Eye (tissue), 1 donor: ENCODE measurements at places on chromosomes 5 and 9.

GRCh38 chr9:86099701-86100364 lies 475 bp upstream of the GOLM1 start:
- DNase-seq = peak; percentile 86

DNA sequence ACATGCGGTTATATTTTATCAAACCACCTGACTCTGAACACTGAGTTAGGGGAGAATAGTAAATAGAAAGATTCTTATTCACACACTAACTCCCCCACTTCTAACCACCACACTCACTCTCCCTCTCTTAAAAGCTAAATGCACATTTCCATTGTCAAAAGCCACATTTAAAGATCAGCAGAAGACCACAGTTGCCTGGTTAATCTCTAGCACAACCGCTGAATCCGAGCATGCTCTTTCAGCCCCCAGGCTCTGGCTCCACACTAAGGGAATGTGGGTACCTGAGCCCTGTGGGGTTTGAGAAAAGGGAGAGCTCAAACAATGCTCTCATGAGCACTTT lies 35.7 kb downstream of the PFDN1 start:
- no peak for DNase-seq

DNA sequence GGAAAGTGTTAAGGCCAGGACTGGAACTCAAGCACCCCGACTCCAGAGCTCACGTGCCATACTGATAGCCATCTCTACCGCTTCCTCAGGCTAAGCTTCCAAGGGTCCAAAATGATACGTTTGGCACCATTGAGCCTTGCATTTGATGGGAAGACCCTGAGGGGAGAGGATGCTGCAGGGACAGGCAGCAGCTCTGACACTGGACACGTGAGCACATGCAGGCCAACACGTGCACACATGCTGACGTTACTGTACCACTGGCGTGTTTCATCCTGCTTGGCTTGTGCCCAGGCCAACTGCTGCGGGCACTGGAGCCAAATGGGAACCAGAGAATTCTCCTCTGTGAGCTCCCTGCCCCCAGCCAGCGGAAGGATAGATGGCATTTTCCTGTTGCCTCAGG lies 5.2 kb downstream of the FAT2 start:
- peak; percentile 17 for DNase-seq

- DNase-seq = peak; percentile 90
Measured at GRCh38 chr5:88555674-88556073, 287.0 kb upstream of the TMEM161B start.

- no peak for DNase-seq
Measured at GRCh38 chr5:132686193-132686592, 12.4 kb downstream of the IL4 start.

- DNase-seq = no peak
Measured at GRCh38 chr5:137521246-137521645, 22.1 kb upstream of the SPOCK1 start.

GRCh38 chr5:157571357-157571827 lies 4.2 kb downstream of the ADAM19 start:
- DNase-seq = no peak

DNA sequence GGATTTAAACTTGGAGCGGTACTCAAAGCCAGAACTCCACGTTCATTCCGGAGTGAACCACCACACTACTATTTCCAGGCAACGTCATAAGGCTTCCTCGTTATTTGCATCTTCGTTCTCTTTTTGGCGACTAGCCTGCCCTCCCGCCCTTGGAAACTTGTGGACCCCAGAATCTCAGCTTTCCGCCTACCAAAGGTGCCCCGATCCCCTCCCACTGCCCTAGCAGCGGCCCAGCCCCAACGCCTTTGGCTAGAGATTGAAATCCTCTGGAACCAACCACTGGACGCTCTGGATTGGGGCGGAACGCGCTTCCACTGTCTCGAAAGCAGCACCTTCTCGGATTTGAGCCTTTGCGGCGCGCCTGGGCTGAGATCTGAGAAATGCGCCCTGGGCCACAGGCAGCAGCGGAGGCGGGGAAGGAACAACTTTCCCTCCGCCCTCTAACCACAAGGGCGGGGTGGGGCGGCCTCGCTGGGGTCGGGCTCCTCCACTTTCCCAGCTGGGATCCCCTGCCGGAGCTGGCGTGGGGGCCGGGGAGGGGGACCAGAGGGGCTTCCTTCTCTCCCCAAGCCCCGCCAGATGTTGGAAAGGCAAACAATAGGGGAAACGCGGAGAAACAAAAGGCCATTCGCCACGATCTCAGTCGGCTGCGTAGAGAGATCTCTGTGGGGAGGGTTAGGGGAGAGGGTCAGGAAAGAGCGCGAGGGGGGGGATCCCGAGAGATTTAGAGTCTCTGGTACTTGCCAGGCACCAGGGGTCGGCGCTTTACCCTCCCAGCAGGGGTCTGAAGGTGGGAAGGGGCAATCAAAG lies 1.3 kb downstream of the MOB3B start:
- DNase-seq = peak; percentile 90

GRCh38 chr9:118640836-118641560 lies 728.2 kb downstream of the BRINP1 start:
- DNase-seq = no peak

DNA sequence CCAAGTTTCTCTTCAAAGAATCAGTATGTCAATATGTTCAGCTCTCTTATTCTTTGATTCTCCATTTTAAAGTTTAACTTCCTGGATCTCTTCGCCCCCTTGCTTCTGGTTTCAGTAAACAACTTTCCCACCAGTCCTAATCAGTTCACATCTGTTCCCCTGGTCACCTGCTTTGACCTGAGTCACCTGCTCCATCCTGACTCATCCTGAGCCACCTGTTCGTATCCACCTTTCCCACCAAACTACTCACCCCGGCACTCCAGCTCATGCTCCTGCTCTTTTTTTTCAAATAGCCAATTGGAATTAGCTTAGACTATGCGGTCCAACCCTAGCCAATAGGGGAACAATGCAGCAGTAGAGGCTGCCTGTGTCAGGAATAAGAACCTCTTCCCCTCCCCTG lies 23.6 kb upstream of the CSF1R start:
- DNase-seq = no peak

GRCh38 chr5:14464671-14465070 lies 116.9 kb upstream of the OTULINL start:
- no peak for DNase-seq

DNA sequence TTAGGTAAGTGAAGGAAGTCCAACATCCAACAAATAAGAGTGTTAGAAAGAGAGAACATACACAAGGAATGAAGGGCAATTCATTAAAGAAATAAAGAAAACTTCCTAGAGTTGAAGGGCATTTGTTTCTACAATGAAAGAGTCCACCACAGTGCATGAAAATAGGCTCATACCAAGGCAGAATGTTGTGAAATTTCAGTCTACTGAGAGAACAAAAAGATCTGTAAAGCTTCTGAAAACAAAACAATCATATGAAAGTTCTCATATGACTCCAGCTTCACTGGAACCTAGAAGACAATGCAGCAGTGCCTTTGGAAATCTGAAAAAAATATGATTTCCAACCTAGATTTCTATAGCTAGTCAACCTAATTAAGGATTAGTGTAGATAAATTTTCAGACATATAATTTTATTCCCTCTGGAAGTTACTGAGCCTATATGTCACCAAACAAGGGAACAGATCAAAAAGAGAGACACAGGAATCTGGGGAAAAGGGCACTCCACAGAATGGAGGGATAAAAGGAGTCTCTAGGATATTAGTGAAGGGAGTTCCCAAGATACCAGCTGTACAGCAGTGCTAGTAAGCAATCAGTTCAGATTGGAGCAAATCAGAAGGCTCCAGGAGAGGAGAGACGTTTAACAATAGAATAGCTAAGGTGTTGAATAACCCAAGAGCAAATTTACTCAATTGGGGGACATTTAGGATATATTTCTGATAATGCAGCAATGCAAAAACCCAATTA lies 5.8 kb downstream of the C5orf58 start:
- no peak for DNase-seq

- no peak for DNase-seq
Measured at GRCh38 chr9:117687532-117687931, 16.7 kb upstream of the TLR4 start.

GRCh38 chr5:54249210-54250028 lies 61.0 kb downstream of the ARL15 start:
- peak; percentile 9 for DNase-seq

DNA sequence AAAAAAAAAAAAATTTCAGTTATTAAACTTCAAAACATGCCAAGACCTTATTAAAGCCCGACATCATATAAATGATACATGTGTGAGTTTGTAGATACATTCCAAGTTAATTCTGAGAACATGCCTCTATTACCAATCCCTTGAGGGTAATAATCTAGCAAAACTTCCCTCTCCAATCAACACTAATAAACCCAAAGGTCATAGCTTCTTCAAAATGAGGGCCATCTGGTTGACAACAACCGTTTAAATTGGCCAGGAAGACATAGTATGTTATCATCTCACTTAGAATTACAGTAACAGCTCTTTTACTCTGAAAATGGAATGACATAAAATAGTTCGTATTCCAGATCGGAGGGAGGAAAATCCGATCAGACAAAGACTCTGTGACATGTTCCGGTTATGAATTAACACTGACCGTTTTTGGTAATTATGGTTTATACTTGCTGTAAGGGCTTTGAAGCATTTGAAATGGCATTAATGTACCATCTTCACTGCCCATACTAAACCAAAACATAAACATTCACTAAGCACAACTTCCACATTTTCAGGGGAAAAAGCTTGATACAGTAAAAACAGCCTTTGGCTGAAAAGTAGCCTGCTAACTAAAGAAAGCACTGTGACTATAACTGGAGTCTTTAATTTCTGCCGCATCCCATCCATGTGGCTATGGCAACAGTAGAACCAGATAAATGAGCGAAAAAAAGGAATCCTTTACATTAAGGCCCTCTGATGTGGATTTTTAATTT lies 50.3 kb downstream of the ANKH start:
- DNase-seq = peak; percentile 19

GRCh38 chr9:103992938-103993579 lies 101.0 kb upstream of the SMC2 start:
- no peak for DNase-seq

GRCh38 chr9:93167185-93167584 lies 16.8 kb upstream of the WNK2 start:
- DNase-seq = no peak

GRCh38 chr9:131660466-131661405 lies 79.1 kb downstream of the RAPGEF1 start:
- no peak for DNase-seq

GRCh38 chr5:34722183-34722582 lies 66.1 kb downstream of the RAI14 start:
- DNase-seq = no peak

DNA sequence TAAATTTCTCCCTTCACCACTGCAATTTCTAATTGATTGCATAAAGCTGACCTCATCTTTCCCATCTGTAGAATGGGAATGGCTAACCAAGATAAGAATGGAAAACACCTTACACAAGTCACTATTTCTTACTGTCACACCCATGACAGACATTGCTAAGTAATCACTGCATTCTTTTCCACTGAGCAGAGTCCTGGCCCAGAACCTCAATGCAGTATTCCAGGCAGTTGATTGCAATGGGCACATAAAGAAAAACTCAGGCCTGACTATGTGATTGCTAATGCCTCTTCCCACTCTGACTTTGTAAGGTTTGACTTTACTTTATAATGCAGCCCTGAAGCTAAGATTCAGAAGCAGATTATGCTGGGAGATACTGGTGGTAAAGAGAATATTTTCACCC lies 29.3 kb downstream of the TRIM32 start:
- no peak for DNase-seq

GRCh38 chr9:91978740-91979414 lies 28.8 kb upstream of the ROR2 start:
- peak; percentile 29 for DNase-seq

- DNase-seq = peak; percentile 6
Measured at GRCh38 chr5:108884736-108885135, 137.0 kb downstream of the FER start.

- no peak for DNase-seq
Measured at GRCh38 chr9:94912700-94913249, 186.3 kb downstream of the AOPEP start.

DNA sequence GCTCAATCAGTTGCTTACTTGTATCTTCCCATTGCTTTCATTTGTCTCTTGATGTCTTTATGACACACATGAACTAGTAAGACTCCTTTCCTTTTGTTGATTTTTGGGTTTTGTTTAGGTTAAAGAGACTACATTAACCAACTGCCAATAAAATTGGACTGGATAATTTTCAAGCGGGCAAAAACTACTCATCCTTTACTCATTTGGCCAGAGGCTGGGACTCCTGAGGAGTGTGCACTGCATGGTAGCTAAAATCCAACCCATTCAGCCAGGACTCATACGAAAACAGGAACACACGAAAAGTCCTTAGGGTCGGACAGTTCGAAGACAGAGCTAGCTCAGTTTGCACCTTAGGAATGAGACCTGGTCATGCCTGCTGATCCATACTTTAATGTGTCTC lies 6.0 kb downstream of the SLC46A2 start:
- no peak for DNase-seq

- DNase-seq = peak; percentile 29
Measured at GRCh38 chr5:147818290-147818689, 13.2 kb downstream of the SPINK1 start.

GRCh38 chr9:125889476-125890419 lies 142.6 kb downstream of the PBX3 start:
- peak; percentile 88 for DNase-seq
